ENCODE measurements at places on chromosomes 6 and 20.

GRCh38 chr6:151885234-151885633, 77.8 kb downstream of the ESR1 start:
- DNase-seq, result no peak

DNA sequence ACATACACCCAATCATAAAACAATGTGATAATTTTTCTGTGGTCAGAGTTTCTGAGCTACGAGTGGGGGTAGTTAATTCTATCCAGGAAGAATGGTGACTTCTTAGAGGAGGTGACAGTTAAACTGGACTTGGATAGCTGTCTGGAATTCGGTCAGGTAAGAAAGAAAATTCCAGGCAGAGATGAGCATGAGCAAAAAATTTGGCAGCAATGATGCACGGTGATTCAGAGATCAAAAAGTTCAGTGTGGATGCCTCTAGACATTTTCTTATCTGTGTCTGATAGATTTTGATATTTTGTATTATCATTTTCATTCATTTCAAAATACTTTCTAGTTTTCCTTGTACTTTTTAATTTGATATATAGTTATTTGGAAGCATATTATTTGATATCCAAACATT, 12.0 kb downstream of the RAET1E start:
- no peak for DNase-seq

DNA sequence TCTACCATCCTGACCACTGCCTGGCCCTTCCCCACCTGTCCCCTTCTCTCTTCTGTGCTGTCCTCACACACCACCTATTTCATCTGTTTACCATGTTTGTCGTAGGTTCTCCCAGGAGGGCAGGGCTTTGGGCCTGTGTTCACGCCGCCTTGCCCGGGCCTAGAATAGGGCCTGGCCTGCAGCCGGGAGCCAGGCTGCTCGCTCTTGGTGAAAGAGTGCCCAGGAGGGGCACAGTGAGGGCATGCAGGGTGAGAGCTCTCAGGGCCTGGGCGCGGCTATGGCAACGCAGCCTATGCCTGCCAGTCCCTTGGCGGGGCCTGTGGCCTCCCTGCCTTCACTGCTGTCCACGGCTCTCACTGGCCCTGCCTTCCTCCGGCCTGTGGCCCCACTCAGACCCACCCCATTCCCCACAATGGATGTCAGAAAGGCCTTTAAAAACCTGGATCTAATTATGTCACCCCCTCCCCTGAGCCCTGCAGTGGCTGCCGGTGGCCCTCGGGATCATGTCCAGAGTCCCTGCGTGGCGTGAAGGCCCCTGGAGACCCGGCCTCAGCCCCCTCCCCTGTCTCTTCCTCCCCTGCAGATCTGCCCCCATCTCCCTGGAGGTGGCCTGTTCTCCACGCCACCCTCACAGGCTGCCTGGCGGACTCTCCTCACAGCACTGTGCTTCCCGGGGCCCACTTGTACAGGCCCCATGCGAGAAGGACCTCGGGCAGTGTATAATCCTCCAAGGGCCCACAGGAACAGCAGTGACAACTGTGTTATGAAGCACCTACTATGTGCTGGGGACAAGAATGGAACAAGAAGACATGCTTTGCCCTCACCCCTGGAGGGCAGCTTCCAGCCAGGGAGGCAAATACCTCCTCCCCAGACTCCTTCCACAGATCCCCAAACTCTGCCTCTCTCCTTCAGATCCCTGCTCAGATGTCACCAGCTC, 22.9 kb upstream of the NOL4L start:
- no peak for DNase-seq

DNA sequence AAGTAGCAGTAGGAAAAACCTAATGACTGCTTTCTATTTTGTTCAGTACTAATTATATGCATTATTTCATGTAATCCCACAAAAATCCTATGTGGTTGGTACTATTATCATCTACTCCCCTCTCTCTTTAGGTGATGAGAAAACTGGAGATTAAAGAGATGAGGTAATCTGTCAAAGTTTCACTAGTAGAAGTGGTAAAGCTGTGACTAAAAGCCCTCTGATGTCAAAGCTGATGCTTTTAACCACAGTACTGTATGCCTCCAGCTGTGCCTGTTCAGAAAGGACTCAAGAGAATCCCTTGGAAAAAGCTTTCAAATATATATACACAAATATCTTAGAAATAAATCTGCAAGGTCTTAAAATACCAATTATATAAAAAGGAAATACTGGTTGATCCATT, 38.0 kb downstream of the PHIP start:
- no peak for DNase-seq

- DNase-seq, result no peak
Measured at GRCh38 chr20:5657190-5657875, 92.9 kb upstream of the SHLD1 start.

Data from NCI-H345 (cell line).